ENCODE measurements at places on chromosomes 12 and 14.

DNA sequence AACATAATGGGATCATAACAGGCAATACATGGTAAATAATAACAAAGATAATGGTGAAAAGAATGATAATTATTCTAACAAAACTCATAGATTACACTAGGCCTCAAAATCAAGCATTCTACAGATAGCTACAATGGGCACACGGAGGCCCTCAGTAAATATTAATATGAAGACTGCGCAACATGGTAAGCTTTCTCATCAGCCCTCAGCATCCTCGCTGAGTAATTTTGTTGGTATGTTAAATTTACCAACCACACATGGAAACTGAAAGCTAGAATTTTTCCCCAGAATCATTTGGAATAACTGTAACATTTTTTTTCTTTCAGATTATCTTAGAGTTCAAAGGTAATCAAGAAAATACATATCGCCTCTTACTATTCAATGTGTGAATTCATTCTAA, 74.2 kb upstream of the PYGL start:
- DNase-seq = no peak

- no peak for DNase-seq
Measured at GRCh38 chr12:65720136-65721130, 103.8 kb upstream of the HMGA2 start.

GRCh38 chr12:55732288-55732687, 3.5 kb upstream of the CD63 start:
- no peak for DNase-seq

DNA sequence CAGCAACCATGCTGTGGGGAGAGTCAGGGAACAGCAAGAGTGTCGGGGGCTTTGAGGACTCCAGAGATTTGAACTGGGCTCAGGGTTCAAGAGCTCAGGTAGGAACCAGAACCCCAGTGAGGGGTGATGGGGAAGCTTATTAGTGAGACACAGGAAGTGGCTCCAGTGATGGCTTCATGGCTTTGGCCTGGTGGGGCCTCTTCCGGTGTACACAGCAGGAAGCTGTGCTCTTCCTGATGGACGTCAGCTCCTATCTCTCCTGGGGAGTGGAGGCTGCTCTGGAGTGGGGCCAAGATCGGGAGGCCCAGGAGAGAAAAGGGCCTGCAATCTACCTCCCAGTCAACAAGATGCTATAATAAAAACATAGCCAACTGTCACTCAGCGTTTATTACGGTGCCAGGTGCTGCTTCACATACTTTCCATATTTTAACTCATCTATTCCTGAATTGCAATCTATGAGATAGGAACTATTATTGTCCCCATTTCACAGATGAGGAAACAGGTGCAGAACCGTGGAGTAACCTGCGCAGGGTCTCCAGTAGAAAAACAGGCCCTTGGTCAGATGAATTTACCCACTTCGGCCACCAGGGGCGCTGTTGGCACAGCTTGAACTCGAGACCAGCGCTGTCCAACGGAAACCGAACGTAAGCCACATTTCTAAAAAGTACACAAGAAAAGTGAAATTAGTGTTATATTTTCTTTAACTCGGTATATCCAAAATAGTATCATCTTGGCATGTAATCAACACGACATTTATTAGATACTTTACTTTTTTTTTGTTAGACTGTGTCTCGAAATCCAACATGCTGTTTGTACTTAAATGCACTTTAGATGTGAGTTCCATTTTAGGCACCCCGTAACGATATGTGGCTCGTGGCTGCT, 63.6 kb upstream of the DLK1 start:
- peak; percentile 64 for DNase-seq

DNA sequence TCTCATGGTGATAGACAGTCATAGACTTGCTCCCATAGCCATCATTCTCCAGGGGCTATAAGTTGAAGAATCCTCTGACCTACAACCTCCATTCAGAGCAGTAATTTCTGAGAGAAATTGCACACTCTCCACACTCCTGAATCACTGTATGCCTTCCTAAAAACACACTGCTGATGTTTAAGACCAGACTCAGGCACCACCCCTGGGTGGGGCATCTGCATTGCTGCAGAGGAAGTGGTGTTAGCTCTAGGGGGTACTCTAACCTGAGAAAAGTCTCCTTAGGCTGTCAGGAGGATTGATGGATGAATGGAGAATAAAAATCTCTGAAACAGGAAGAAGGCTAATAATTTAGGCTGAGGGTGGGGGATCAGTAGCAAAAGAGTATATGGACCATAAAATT, 436.1 kb downstream of the DAD1 start:
- no peak for DNase-seq

GRCh38 chr12:118015306-118015705, 1.2 kb upstream of the RFC5 start:
- DNase-seq = no peak

- peak; percentile 62 for DNase-seq
Measured at GRCh38 chr14:20631023-20631879, 10.2 kb downstream of the OR6S1 start.

GRCh38 chr14:50045039-50045711, 71.2 kb downstream of the VCPKMT start:
- DNase-seq = peak; percentile 85

DNA sequence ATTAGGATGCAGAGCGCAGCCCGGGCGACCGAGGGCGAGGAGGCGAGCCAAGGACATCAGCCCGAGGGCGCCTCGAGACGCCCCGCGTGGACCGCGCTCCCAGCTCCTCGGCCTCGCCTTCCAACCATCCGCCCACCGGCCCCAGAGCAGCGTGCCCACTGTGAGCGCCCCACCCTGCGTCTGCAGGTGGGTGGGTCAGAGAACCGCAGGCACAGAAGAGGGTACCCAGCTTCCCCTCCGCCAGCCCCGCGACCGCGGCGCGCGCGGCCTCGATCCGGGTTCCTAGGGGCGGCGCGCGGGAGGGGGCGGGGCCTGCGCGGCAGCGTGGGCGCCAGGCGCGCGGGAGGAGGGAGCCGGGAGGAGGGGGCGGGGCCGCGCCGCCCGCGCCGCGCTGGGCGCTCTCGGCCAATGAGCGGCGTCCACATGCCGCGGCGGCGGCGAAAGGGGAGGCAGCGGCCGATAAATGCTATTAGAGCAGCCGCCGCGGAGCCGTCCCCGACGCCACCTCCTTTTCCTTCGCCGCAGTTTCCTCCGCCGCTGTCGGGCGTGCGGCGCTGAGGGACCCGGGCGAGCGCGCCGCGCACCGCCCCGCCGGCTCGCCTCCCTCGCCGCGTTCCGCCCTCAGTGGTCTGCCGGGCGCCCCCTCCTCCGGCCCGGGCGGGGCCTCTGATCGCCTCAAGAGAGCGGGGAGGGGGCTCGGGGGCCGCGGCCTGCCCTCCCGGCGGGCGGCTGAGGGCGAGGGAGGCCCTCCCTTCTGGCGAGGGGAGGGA, at the start of gene ATP2A2:
Gene ATP2A2 (plus strand): TSS at position 469 of the 770 bp plus-strand sequence. CDS start 543 bp downstream, outside the sequence.
- DNase-seq = peak; percentile 93

DNA sequence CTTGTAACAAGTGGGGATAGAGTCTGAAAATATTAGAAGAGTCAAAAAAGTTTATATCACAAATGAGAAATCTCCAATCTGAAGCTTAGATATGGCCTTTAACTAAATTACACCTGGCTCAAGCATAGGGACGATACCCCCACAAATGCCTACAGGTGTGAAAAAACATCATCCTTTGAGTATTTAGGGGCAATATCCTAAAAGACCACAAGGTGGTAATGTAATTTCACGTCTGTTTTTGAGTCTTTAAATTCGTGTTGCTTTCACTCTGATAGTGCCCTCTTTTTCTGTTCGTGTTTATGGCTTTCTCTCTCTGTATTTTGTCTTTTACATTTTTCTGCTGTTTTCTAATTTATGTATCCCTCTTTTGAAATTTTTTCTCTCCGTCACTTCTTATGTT, 84.3 kb downstream of the ETNK1 start:
- no peak for DNase-seq

DNA sequence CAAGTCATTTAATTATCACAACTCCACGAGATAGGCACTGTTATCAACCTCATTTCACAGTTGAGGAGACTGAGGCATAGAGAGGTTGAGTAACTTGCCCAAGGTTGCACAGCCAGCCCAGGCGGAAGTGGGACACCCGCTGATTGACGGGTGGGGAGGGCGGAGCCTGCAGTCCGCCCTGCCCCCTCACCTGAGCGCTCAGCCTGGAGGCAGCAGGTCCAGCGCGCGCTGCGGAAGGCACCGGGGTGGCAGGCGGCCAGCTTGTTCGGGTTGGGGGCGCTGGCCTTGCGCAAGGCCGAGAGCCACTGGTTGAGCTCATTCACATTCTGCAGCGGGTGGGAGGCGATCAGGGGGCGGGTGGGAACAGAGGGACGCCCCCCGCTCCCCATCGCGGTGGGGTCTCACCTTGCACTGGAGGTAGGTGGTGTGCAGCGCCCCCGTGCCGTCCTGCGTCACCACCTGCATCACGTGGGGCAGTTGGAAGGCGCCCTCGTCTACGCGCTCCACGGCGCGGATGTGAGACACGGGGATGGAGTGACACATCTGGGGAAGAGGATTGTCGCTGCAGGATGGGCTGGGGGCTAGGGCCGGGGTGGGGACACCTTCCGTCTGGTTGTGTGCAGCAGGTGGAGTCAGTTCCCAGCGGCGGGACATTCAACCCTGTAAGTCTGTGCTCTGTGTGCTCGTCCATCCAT, 31.7 kb downstream of the RASAL1 start:
- DNase-seq = peak; percentile 78

GRCh38 chr12:29562110-29562804, 64.8 kb upstream of the OVCH1 start:
- no peak for DNase-seq

DNA sequence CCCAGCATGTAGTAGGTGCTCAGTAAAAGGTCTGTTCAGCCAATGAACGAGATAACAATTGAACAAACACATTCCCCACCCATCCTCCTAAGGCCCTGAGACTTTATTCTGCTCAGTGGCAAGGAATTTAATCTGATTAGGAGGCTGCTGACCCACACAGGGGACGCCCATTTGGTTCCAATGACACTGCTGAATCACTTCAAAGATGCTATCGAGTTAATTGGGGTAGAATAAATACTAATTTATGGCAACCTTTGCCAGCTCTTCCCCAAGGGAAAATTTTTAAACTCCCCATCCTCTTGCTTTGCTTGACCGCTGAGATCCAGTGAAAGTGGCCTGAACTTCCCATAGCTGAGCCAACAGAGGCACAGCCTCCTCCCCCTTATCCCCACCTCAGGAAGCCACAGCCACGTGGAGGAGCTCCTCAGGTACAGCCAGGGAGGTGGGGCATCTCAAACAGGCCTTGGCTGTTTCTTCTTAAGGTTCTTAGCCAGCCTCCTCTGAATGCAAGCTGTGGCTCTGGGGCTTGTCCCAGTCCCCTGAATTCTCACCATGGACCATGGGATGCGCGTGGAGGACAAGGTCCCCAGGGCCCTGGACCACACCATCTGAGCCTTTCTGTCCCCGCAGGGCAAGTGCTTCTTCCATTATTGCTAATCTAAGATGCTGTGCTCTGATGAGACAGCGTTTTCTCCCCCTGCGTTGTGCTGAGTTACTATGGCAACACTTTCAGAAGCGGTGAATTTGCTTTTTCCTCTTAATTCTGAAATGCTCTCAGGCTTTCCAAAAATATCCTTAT, 26.7 kb downstream of the C14orf132 start:
- no peak for DNase-seq

DNA sequence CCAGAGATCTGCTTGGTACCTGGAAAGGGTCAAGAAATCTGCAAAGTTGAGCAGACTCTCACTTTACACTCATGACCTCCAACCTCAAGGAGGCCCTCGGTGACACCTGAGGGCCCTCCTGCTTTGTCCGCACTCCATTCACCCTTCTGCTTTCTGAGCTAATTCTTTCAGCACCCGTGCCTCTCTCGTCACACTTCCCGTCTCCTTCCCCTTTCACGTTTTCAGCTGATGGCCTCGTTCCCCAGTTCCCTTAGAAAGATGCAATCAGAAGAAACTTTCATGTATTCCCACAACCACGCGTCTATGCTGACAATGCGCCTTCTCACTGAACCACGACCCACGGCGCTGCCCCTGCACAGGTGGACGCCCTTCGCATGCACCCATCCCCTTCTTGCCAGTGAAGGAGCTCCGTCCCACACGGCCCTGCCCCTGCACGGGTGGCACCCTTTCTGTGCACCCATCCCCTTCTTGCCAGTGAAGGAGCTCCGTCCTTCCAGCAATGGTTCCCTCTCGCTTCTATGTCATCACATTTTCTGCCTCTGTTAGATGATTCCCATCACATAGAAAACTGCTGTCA, 340.1 kb upstream of the FKBP4 start:
- DNase-seq = no peak

GRCh38 chr12:47408171-47408871, 297.5 kb downstream of the RPAP3 start:
- no peak for DNase-seq

DNA sequence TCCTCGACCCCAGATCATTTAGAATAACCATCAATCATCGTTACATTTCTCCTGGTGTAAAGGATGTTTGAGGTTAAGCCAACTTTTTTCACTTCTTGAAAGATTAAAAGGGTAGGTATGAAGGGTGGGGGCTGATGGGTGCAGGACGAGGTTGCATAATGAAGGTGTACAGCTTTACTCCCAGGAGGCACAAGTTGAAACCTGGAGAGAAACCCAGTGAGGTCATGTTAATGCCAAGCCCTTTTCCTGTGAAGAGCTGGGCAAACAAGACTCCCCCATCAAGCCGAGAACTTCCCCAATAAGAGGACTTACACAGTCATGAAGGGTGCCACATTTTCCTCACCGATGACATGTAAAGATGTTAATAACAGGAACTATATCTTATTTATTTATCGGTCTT, 84.3 kb downstream of the FZD10 start:
- DNase-seq = no peak

DNA sequence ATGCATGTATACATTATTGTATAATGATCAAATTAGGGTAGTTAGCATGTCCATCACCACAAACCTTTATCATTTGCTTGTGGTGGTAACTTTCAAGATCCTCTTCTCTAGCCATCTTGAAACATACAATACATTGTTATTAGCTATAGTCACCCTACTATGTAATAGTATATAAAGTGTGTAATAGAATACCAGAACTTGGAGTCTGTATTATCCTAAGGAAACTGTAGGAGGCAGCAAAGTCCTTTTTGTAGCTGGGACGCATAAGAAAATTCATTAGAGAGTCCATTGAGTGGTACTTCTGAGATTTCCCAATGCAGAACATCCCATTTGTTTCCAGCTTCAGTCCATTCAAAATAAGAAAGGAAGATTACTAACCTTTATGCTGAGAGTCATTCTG, 325.9 kb upstream of the LRFN5 start:
- no peak for DNase-seq

GRCh38 chr12:117068492-117068891, 30.7 kb downstream of the TESC start:
- DNase-seq = no peak

DNA sequence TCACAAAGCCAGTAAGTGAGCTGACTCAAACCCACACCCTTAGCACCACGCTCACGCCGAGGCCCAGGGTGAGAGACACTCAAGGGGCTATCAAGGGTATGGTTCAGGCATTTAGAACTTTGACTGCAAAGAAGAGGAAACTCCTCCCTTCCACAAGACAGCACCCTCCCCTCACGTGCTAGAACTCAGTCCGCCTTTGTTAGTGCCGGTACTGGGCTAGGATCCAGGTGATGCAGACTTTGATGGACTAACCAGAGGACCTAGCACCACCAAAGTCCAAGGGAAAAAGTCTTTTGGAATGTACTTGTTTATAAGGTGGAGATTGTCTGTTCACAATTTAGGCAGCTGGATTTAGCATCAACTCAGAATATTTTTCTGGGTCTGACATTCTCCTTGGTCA, 33.7 kb downstream of the VWF start:
- DNase-seq = no peak

Data from activated T-cell treated with anti-CD3 and anti-CD28 coated beads, Interleukin-2, amount 50 U/mL, for 72 hours (primary cell).